ENCODE measurements at places on chromosomes 1 and 21. TPM values are rescaled to one million over a fixed set of nuclear protein-coding genes. Genes with fewer than 3 reads are reported as not detected.

EPHA10 gene
- polyA plus RNA-seq = not detected

C1orf185 gene
- polyA plus RNA-seq = not detected

GRCh38 chr1:33143176-33143575 is 38.7 kb downstream of the TRIM62 start:
- no peak overlapping the region for H3K27ac ChIP-seq
- no peaks in the 10 kb centered on the region for H3K27me3 ChIP-seq
- no peak for DNase-seq
- H3K4me1 ChIP-seq = no peaks in the 10 kb centered on the region
- no peak overlapping the region for H3K4me3 ChIP-seq

GRCh38 chr21:45579383-45580180 is 37.3 kb upstream of the SLC19A1 start:
- H3K4me1 ChIP-seq = no peaks in the 10 kb centered on the region
- no peaks in the 10 kb centered on the region for H3K27me3 ChIP-seq
- no peak overlapping the region for H3K4me3 ChIP-seq

DNA sequence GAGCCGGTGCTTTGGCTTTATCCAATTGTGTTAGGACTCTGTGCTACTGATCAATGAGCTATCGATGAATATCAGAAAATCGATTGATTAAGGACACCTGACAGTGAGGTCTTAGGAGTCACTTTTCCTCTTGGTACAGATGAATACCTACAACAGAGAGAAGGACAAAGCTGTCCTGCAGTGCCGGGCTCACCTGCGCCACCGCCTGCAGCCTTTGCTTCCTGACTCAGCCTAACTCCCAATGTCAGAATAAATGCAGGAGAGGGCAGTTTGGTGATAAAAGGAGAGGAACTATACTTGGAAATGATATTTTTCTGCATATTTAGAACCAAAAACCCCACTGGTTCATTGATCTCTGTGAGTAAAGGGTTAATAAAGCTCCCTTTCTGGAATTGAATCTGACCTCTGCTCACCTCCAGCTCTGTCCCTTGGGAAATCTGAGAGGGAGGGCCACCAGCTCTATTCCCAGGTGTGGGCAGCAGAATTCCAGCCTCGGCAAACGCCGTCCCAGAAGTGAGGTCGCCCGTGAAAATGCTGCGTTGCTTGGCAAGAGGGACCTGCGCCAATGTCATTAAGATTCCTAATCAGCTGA is 39.3 kb downstream of the POFUT2 start:
- H3K36me3 ChIP-seq = no peaks in the 10 kb centered on the region
- no peak overlapping the region for H3K4me3 ChIP-seq
- no peak for DNase-seq

- H3K4me3 ChIP-seq = no peak overlapping the region
- H3K27me3 ChIP-seq = no peaks in the 10 kb centered on the region
- no peak for DNase-seq
- no peak overlapping the region for H3K27ac ChIP-seq
These were observed 123.7 kb downstream of the UBR4 start for GRCh38 chr1:19086176-19086875.

GRCh38 chr21:18285379-18285778 is 40.7 kb downstream of the CHODL start:
- no peaks in the 10 kb centered on the region for H3K4me1 ChIP-seq
- no peaks in the 10 kb centered on the region for H3K36me3 ChIP-seq
- no peak overlapping the region for H3K27ac ChIP-seq
- DNase-seq = no peak

- H3K4me3 ChIP-seq = no peak overlapping the region
- no peak overlapping the region for H3K27ac ChIP-seq
- H3K36me3 ChIP-seq = no peaks in the 10 kb centered on the region
- no peaks in the 10 kb centered on the region for H3K27me3 ChIP-seq
- H3K4me1 ChIP-seq = no peaks in the 10 kb centered on the region
- DNase-seq = no peak
These were observed 1.3 kb upstream of the RD3 start for GRCh38 chr1:211493133-211493871.

- no peaks in the 10 kb centered on the region for H3K36me3 ChIP-seq
- H3K4me1 ChIP-seq = peaks cover 23% of the 10 kb centered on the region
- no peaks in the 10 kb centered on the region for H3K27me3 ChIP-seq
- H3K27ac ChIP-seq = peak overlapping the region; percentile 91
These were observed 1.2 kb downstream of the TNFRSF8 start for GRCh38 chr1:12064073-12064969.

DNA sequence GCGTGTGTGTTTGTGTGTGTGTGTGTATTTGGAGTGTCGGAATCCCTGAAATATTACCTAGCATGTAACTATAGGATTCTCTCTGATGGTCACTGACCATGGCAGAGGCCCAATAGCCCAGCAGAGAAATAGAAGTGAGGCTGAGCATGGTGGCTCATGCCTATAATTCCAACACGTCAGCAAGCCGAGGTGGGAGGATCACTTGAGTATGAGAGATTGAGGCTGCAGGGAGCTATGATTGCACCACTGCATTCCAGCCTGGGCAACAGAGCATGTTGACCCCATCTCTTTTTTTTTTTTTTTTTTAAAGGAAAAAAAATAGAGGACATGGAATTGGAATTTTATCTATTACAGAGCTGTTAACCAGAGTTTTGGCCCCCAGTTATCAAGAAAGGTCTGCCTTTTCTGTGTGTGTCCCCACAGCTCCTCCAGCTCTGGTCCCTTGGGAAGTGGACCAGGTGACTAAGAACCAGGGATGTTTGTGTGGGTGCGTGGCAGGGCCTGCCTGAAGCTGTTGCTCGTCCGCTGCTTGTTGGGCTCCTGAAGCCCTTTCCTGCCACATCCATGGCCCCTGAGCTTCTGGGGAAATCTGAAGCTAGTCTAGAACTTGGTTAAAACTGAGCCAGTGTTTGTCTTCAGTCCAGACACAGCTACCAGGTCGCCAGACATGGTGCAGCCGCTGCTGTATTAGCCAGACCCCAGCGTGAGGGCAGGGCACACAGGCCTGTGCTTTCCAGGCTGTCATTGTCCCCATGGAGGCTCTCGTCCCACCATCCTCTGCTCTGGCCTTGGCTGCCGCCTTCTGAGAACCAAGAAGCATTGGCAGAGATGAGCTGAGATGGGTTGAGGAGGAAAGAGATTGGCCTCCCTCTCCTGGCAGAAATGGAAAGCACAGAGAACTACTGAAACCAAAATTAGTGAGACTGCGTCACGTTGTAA is 25.5 kb downstream of the CAPN9 start:
- H3K27ac ChIP-seq = no peak overlapping the region
- no peak for DNase-seq
- no peak overlapping the region for H3K4me3 ChIP-seq
- peaks cover 2% of the 10 kb centered on the region for H3K27me3 ChIP-seq

DNA sequence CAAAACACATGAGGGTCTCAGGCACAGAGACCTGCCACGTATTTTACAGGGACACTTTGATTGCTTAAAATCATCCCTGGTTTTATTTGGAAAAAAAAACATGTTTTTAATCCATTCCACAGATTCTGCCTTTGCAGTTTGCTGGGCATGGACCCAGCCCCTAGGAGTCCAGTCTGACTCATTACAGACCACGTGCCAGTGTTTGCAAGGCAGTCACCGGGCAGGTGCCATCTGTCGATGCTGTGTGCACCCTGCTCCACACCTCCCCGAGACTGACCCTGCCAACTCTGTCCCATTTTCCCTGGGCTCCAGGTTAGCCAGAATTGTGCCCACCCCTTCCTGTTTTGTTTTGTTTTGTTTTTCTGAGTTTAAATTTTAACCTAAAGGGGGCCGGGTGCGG is 148.4 kb upstream of the TMEM51 start:
- H3K4me3 ChIP-seq = no peak overlapping the region
- no peak overlapping the region for H3K27ac ChIP-seq
- H3K4me1 ChIP-seq = no peaks in the 10 kb centered on the region
- no peaks in the 10 kb centered on the region for H3K27me3 ChIP-seq

DNA sequence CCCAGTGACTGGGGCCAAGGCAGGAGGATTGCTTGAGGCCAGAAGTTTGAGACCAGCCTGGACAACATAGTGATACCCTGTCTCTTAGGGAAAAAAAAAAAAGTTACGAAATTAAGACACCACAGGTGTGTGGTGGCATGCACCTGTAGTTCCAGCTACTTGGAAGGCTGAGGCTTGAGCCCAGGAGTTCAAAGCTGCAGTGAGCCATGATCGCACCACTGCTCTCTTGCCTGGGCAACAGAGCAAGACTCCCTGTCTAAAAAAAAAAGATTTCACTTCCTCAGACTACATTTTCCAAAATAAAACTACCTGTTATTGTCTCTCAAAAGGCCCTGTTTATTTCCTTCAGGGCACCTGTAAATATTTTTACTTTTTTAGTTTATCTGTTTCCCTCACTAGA is 4.7 kb upstream of the STK40 start:
- H3K27ac ChIP-seq = peak overlapping the region; percentile 99
- no peak for DNase-seq
- no peaks in the 10 kb centered on the region for H3K27me3 ChIP-seq
- H3K4me1 ChIP-seq = peaks cover 61% of the 10 kb centered on the region
- no peaks in the 10 kb centered on the region for H3K36me3 ChIP-seq

DNA sequence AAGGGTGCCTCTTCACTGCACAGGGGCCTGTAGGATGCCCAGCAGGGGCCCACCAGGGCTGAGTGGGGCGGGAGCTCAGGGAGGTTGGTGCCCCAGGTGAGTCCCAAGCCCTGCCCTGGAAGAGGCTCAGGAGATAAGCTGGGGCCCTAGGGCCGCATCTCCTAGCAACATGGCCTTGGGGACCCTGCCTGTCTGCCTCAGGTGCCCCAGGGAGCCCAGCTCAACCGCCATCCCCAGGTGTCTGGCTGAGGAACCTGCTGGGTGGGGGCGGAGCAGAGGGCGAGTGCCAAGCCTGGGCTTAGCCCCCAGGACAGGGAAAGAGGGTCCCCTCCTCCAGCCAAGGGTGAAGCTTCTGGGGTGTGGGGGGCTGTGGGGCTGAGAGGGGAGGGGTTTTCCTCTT is 54.8 kb downstream of the FOXO6 start:
- no peaks in the 10 kb centered on the region for H3K27me3 ChIP-seq
- no peaks in the 10 kb centered on the region for H3K36me3 ChIP-seq
- H3K4me1 ChIP-seq = no peaks in the 10 kb centered on the region
- H3K27ac ChIP-seq = no peak overlapping the region
- no peak overlapping the region for H3K4me3 ChIP-seq
- DNase-seq = no peak

- no peaks in the 10 kb centered on the region for H3K36me3 ChIP-seq
- no peak for DNase-seq
- H3K27me3 ChIP-seq = no peaks in the 10 kb centered on the region
- peaks cover 35% of the 10 kb centered on the region for H3K4me1 ChIP-seq
- H3K4me3 ChIP-seq = no peak overlapping the region
These were observed 48.8 kb downstream of the GADD45A start for GRCh38 chr1:67733681-67734322.

GRCh38 chr1:36656838-36657237 is 174.1 kb upstream of the CSF3R start:
- H3K4me3 ChIP-seq = no peak overlapping the region
- H3K27me3 ChIP-seq = 0 out of 2 replicates have a peak, but pooled peaks cover 1% of the 10 kb centered on the region

DNA sequence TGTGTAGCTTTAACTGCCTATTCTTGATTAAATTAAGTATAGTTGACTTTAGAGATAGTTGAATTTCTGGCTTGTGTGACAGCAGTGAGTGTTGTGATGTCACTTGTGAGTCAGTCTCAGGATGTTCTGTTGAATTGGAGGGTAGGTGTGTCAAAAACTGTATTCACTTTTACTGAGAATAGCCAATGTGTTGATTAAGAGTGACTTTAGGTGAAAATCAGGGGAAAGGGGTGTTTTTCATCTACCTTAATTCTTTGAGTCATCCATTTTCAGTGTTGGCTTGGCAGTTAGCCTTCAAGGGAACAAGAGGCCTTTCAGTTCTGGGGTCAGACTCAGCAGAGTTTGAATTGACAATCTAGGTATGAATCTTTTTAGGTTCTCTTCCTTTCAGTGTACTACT is 75.9 kb downstream of the CDC14A start:
- no peak overlapping the region for H3K27ac ChIP-seq
- no peaks in the 10 kb centered on the region for H3K36me3 ChIP-seq
- peaks cover 11% of the 10 kb centered on the region for H3K4me1 ChIP-seq
- DNase-seq = no peak

DNA sequence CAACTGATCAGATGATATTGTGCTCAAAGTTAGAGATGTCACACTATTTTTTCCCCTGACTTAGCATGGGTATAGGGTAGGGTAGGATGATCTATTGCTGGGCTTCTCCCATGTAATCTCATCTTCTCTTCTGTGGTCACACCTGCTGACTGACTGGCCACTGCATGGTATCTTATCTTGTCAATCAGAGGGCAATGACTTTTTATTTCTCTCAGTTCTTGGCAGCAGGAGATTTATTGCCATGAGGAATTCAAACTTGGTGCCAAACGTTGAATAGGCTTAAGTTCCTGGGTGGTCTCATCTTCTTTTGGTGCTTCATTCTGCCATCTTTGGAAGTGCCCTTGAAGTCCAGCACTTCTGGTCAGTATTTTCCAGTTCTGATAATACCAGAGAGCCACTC is 226.4 kb upstream of the POGK start:
- H3K36me3 ChIP-seq = no peaks in the 10 kb centered on the region
- no peaks in the 10 kb centered on the region for H3K4me1 ChIP-seq
- no peak overlapping the region for H3K4me3 ChIP-seq
- no peaks in the 10 kb centered on the region for H3K27me3 ChIP-seq
- no peak for DNase-seq

DNA sequence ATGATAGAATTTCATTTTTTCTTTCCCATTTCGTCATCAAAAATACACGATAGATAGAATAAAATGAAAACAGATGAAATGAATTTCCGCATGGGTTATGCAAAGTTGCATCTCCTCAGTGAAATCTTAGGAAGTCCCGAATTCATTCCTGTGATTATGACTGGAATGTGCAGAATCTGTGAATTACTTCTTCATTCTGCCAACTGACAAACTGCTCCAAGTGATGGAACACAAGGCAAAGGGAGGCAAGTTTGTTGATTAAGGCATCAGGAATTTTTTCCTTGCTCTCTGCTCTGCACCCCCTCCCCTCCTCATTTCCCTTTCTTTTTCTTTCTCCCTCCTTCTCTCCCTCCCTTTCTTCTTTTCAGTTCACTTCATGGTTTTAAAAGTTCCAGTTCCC is 37.0 kb upstream of the ADGRL4 start:
- no peaks in the 10 kb centered on the region for H3K27me3 ChIP-seq
- H3K27ac ChIP-seq = no peak overlapping the region
- DNase-seq = no peak
- no peaks in the 10 kb centered on the region for H3K36me3 ChIP-seq
- peaks cover 8% of the 10 kb centered on the region for H3K4me1 ChIP-seq
- H3K4me3 ChIP-seq = no peak overlapping the region

DNA sequence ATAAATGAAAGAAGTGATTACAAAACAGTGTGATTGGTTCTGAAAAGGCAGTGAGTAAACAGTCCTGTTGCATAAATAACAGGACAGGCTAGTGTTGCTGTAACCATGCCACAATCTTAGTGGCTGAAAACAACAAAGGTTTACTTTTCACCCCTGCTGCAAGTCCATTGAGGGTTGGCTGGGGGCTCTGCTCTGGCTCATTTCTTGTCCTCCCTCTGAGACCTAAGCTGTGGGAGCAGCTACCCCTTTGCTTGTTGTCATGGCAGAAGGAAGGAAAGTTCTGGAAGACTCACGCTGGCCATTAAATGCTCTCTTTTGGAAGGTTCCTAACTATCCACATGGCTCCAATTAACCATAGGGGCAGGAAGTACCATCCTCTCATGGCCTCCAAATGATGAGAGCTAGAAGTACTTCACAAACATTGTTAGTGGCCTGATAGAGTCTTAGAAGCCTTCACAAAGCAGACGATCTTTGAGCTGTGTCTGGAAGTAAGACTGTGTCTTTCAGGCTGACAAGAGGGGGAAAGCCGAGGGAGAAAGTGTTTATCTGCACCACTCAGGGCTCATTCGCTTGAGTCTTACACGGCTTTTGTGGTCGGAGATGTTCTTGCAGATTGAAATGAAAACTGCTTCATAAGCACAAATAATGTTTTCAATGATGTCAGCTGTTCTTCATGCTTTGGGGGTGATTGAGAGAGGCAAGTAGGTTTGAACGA is 11.9 kb downstream of the RCSD1 start:
- H3K4me1 ChIP-seq = peaks cover 14% of the 10 kb centered on the region
- H3K4me3 ChIP-seq = no peak overlapping the region
- no peak for DNase-seq
- no peak overlapping the region for H3K27ac ChIP-seq
- no peaks in the 10 kb centered on the region for H3K27me3 ChIP-seq
